Germinal center (tissue), 1 donor: ENCODE measurements at places on chromosomes 12 and 14.
A peak's percentile ranks its signal among the peaks of the same experiment; 100 is the strongest.

GRCh38 chr14:68705741-68706283 lies 87.1 kb downstream of the ZFP36L1 start:
- no peak for DNase-seq

DNA sequence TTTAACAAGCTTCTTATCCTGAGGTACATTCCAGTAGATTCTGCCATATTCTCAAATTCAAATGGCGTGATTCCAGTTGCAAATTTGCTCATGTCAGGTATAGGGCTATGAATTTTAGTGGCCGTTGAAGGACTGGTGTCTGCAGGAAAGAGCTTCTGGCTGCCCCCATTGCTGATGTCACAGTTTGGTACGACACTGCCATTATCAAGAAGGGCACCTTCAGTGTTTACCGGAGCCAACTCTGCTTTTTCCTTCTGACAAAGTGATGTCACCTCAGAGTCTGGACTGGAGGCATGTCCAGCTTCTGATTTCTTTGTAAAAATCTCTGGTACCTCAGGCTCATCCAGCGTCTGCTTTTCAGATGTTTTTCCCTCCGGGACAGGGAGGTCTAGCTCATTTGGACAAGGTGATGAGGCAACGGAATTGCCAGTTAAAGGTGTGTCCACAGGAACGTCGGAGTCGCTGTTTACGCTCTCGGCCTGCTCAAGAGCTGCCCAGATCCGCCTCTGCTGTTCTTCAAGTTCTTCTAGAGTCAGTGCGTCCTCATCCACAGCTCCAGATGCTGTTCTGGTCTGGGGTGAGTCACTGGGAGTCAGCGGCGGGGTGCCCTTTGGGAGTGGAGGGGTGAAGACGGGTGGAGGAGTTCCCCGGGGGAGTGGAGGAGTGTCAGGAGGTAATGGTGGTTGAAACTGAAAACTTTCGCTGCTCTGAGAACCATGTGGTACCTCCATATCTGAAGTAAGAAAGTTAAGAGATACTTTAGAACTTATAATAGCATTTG lies 27.0 kb downstream of the ZCCHC8 start:
- no peak for DNase-seq

DNA sequence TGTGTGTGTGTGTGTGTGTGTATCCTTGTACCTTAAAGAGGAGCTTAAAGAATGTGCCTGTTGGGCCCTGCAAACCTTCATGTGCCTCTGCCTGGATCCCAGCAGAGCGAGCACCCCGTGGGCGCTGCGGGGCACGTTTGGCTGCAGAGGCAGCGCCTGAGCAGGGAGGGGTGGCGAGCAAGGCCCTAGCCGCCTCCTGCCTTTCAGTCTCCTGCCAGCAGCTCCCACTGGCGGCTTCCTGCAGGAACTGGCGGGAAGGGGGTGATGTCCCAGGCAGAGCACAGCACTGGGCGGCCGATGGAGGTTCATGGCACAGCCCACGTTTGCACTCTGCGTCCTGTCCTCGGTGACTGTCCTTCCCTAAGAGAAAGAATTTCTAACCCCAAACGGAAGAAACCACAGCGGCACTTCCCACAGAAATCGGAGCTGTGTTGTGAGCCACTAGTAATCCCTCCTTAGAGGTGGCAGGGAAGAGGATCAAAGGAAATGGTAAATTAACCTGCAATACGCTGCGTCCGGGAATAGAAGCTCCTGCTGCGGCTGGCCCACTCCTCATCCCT lies 19.8 kb downstream of the ZBTB42 start:
- DNase-seq: no peak

GRCh38 chr12:54740882-54741281 lies 92.7 kb upstream of the DCD start:
- DNase-seq: no peak

- no peak for DNase-seq
These were observed 109.3 kb downstream of the NTN4 start for GRCh38 chr12:95681210-95681765.

- no peak for DNase-seq
These were observed 23.4 kb upstream of the RAB35 start for GRCh38 chr12:120139958-120140357.

DNA sequence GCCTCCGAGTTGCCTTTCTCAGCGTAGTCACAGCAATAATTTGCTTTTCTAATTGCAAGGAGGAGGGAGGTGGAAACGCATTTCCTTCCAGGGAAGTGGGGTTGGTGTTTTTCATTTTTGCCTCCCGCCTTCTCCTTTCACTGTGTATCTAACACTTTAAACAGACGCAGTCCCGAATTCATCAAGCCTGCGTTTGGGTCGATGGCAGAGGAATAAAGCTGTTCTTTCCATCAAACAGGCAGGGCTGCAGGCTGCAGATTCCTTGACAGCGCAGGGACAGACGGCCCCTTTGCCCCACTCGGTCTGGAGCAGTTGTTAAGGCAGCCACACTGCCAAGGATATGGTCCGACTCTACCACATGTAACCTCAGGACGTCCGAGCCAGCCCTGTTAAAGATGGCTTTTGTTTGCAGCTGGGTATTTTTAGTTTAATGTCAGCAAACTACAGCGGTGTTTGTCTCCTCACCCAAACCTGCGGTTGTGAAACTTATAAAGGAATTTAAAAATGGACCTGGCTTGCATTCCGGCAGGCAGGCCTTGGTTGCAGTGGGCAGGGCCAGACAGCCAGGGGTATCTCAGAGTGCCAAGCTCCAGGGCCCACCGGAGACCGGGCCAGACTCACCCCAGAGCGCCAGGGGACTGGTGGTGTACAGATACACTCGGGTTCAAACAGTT lies 2.1 kb downstream of the CHST11 start:
- DNase-seq: peak; percentile 28

- no peak for DNase-seq
These were observed 184.3 kb upstream of the RTL1 start for GRCh38 chr14:101087614-101088394.

DNA sequence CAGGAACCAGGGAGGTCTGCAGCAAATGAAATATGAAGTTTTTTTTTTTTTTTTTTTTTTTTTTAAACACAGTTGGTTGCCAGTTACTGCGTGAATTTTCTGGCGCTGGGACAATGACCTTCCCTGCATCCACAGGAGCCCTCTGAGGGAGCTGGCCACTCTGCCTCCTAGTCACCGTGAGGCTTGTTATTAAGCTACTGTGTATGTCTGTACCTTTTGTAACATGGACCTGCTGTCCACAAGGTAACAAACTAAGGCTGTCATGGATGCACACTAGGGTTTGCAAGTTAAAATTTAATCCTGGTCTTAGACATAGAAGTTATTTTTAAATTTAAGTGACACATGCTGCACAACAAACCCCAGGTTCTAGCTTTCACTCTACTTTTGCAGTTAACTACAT lies 211.0 kb downstream of the SSPN start:
- no peak for DNase-seq

- peak; percentile 89 for DNase-seq
These were observed 6.2 kb downstream of the AMN start for GRCh38 chr14:102928412-102929240.

- DNase-seq: no peak
These were observed 363.6 kb upstream of the SFSWAP start for GRCh38 chr12:131347345-131347714.

GRCh38 chr12:53743266-53744129 lies 8.3 kb downstream of the CISTR start:
- peak; percentile 83 for DNase-seq

- DNase-seq: peak; percentile 82
These were observed 54.3 kb downstream of the MYRFL start for GRCh38 chr12:69879007-69879960.

GRCh38 chr14:51545396-51545795 lies 106.3 kb upstream of the FRMD6 start:
- no peak for DNase-seq

DNA sequence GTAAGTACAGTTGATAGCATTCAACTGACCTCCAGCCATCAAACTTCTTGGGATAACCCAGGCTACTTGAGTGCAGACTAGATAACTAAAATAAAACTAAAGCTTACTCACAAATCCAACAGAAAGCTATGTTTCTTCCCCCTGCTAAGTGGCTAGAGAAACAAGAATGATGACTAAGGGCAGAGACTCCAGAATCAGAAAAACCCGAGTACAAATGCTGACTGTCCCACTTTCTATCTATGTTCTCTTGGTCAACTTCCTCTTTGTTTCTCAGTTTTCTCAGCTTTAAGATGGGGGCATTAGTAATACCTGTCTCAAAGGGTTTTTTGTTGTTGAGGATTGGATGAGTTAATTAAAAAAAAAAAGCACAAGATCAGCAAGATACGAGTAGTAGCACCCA lies 6.1 kb upstream of the NUAK1 start:
- no peak for DNase-seq

- no peak for DNase-seq
These were observed 179.4 kb downstream of the PHLDA1 start for GRCh38 chr12:75852143-75852542.

DNA sequence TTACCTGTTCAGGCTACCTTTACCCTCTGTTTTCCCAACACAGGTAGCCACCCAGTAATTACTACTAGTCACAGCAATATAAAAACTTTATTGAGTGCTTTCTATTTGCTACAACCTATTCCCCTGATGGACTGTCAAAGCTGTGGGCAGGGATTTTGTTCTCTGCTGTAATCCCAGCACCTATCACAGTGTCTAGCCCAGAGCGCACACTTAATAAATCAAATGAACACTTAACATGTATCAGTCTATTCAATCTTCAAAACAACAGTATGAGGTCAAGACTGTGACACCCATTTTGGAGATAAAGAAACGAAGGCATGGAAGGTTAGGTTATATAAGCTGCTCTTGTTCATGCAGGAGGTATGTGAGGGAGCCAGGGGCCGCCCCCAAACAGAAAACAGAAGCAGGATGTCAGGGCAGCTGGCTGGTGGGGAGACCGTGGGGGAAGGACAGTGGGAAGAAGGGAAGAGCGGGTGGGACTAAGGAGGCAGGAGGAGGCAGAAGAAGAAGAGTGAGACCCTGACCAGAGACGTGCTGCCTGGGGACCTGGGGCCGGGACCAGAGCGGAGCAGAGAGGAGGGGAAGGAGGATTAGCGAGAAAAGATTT lies 1.7 kb downstream of the TNFRSF1A start:
- no peak for DNase-seq

DNA sequence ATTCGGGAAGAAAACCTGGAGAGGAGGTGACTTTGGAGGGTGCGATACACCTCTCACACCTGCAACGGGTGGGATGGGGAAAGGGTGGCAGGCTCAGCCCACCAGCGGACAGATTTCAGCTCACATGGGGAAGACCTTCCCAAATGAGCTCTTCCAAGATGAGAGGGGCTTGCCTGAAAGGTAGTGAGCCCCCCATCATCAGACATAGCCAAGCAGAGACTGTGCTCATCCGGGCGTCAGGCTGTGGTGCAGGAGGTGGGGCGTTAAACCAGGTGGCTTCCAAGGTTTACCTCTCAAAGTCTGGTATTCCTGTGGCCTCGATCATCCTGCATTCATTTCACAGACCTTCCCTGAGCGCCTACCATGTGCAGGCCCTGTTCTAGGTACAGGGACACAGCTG lies 105.4 kb upstream of the FKBP4 start:
- DNase-seq: no peak

DNA sequence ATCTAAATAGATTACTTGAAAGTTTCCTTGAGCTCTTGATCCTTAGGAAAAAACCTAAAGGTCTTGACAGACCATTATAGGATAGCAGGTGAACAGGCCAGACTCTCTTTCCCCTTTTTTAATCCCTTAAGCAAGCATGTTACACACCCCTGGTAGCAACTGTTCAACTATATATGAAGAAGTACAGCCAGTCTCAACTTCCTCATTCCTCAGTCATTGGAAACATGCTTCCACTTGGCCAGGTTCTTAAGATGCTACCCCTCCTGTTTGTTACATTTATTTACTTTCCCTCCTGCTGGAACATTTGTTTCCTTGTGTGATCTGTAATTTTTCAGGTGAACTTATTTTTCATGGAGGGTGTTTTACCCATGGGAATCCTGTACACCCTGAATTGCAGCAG lies 124.1 kb downstream of the ARMH4 start:
- no peak for DNase-seq
